ENCODE measurements at places on chromosomes 4 and X.

- no peak for DNase-seq
These were observed 203.9 kb upstream of the LEF1 start for GRCh38 chr4:108372681-108373080.

DNA sequence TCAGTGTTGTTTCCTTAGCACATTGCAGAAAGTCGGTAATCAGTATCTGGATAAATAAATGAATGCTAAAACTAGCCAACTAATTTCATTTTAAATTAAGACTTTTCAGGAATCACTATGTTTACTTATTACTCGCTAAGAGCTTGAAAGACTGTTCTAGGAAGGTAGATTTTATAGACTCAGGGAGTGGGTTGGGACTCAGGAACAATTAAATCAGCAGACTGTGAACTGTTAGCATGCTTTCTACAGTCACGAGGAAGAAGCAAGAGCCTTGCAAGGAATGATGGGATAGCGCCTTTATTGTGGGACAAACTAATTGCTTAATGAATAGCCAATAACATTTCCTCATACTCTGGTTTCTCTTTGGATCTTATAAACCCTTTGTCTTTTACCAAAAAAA lies 183.2 kb upstream of the AADAT start:
- DNase-seq, result no peak

- no peak for DNase-seq
These were observed 17.5 kb downstream of the PRSS12 start for GRCh38 chr4:118335324-118335723.

GRCh38 chrX:22340022-22340616 lies 67.4 kb downstream of the CBLL2 start:
- no peak for DNase-seq

DNA sequence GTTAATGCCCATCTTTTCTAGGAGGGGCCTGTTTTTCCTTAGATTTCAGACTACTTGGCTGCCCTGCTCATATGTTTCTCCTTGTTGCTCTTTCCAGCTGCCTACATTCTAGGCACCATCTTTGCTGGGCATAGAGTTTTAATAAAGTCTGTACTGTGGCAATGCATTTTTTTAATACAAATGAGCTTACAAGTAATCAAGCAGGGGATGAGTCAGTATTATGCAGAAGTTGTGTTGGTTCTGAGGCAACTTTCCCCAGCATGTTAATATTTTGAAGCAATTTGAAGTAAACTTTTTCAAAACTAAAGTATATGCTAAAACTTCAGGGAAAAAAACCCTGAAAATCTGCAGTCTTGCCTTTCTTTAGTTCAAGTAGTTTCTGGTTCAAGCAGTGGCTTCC lies 372.0 kb upstream of the GATB start:
- no peak for DNase-seq

GRCh38 chr4:136392576-136392975 lies 1139.7 kb downstream of the PCDH18 start:
- no peak for DNase-seq

DNA sequence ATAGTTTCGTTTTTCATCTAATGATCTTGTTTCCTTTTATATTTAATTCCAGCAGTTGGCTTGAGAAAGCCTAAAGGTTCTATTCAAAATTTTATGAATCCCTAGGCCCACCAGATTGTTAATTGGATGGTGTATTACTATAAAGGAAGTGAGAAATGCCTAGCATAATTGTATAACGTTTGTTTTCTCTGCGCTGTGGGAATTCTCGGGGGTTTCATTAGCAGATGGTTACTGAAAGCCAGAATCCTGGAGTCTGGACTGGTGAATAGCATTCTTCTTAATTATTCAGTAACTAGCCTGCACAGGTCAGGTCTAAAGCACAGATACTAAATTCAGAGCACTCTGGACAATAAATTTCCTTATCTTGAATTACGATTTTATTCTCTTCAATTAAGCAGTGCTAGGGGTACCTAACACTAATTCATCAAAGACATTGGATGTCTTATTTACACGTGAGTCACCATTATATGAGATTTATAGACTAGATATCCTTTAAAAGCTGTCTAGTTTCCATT lies 459.4 kb downstream of the DTHD1 start:
- DNase-seq, result no peak

DNA sequence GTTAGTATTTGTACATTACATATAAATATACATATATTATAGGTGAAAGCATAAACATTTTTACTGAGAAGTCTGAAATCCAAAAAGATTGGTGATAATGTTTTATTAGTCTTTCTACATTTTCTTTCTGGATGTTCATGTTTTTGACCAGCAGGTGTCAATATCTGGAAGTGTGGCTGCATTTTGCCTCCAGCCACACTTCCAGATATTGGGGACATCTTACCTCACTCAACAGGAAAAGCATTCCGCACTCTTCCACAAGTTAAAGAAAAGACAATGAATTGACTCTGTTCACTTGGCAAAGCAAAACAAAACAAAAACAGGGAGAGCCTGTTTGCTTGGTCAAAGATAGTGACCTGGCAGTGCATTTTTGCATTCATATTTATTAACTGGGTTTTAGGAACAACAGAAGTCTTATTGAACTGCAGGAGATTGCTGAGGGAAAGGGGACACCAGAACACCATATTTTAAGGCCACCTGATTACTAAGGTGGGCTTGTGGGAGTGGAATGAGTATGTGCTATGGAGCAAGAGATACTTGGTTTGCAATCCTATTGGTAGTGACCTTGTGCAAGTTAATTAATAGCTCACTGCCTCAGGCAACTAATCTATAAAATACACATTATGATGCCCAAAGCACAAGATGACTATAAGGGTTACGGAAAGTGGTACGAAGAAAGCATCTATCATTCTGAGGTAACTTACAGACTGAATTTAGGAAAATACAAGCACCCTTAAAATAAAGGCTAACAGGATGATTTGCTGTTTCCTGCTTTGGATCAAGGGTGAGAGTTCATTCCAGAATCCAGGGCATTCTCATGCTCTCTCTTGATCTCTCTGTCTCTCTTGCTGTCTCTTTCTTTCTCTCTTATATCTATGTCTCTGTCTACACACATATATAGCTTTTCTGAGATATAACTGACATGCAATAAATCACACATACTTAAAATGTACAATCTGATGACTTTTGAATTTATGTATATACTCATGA lies 389.9 kb upstream of the EMCN start:
- DNase-seq, result no peak

- DNase-seq, result no peak
These were observed 3.2 kb upstream of the ARHGAP36 start for GRCh38 chrX:131054906-131055305.

DNA sequence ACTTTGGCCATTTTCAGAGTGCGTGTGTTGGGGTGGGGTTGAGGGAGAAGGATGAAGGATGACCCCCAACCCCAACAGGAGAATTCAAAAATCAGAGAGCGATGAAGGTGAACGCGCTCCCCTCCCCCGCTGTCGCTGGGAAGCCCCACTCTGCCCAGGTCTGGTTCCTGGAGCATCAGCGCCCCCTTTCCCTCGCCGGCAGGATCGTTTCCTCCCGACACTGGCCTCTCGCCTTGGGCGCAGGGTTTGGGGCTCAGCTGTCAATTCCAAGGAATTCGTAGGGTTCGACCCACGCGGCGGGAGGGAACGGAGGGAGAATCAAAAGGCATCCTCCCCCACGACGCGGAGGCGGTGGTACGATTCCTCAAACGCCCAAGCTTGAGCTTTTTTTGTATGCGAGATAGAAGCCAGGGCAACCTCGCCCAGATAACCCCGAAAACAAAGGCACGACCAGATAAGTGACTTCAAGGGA lies 1.0 kb upstream of the PDGFRA start:
- DNase-seq, result no peak

DNA sequence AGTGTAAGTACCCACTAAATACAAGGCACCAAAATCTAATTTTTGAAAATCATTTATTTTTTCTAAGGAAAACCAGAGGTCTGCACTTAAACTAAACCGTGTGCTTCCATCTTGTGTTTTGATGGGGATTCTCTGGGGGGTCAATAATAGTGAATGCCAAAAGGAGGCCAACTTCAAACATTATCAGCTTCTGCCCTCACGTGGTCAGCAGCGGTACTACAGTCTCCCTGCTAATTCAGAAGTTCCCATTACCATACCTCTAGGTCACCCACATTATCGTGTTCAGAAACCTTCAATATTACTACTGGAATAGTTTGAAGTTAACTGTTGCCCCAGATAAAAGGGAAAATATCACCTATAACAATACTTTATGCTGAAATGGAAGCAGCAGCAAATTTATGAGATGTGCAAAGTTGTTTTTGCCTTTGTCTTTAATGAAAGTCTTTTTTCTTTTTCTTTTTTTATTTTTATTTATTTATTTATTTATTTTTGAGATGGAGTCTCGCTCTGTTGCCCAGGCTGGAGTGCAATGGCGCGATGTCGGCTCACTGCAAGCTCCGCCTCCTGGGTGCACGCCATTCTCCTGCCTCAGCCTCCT lies 17.3 kb downstream of the CTPS2 start:
- DNase-seq, result no peak

- DNase-seq, result no peak
These were observed 27.8 kb downstream of the CD99L2 start for GRCh38 chrX:150870487-150871340.

Measured in GF-D8 (cell line).